Activated CD4-positive, alpha-beta memory T cell treated with anti-CD3 and anti-CD28 coated beads, Interleukin-2, amount 10 ng/mL, durations not matched to agents 7 days and 5 days (primary cell): ENCODE measurements at places on chromosomes 16 and 17.
A peak's percentile ranks its signal among the peaks of the same experiment; 100 is the strongest.

GRCh38 chr16:75097941-75098901, 18.4 kb downstream of the LDHD start:
- peak; percentile 79 for DNase-seq

- no peak for DNase-seq
These were observed 28.5 kb upstream of the MAF start for GRCh38 chr16:79628988-79629387.

GRCh38 chr17:27321372-27321771, 27.5 kb downstream of the WSB1 start:
- DNase-seq: no peak

DNA sequence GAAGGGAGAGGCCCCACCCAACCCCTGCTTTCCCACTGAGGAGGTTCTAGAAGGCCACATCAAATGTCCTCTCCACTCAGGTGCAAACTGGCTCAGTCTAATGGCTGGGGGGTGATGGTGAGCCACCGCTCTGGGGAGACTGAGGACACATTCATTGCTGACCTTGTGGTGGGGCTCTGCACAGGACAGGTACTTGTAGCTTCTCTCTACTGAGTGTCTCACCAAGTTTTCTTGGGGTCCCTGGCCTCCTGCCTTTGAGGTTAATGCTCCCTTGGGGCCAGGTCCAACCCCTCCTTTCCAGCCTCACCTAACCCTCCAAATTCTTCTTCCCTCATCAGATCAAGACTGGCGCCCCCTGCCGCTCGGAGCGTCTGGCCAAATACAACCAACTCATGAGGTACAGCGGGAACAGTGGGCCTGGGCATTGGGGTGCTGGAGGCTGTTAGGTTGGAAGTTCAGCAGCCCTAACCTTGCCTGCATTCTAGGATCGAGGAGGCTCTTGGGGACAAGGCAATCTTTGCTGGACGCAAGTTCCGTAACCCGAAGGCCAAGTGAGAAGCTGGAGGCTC, 5.7 kb downstream of the ENO3 start:
- DNase-seq: peak; percentile 60

- no peak for DNase-seq
These were observed 36.5 kb downstream of the DHX38 start for GRCh38 chr16:72129976-72130656.

GRCh38 chr16:17299790-17300189, 171.0 kb downstream of the XYLT1 start:
- DNase-seq: no peak

GRCh38 chr17:43755389-43755875, 3.2 kb downstream of the SOST start:
- peak; percentile 39 for DNase-seq

GRCh38 chr17:16943032-16943352, 28.9 kb downstream of the TNFRSF13B start:
- peak; percentile 14 for DNase-seq

DNA sequence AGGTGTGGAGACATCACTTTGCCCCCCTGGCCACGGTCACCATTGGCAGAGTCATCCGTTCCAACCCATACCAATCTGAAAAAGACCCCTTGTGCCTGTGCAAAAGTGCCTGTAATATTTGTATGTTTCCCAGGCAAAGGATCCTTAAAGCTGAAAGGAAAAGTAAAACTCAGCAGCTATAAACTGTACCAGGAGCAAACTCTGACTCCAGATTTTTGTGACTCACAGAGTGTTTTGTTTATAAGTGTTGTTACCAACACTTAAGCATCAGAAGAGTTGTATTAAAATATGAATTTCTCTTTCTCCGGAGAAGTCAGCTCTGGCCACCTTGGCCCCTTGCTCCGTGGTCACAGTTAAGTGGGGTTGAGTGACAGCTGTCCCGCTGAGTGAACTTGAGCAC, 75.9 kb downstream of the IRX6 start:
- DNase-seq: no peak

DNA sequence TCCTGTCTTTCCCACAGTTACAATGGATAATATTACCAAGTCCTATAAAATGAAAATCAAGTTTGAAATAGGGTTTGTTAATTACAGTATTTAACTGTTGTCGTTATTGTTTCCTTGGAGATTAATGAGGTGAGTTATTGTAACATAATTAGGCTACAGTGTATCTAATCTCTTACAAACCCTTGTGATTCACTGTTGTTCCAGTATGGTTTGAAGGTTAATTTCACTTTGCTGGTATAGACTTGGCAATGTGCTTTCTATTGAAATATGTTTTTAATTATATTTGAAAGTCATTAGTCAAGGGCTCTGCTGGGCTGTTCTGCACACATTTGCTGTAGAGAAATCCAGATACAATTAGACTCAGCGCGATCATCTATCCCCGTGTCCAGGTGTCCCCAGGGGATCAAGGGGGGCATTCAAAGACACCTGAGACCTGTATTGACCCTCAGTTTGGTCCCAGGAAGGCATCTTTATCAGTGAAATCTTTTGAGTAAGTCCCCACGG, 624.6 kb upstream of the EEF2KMT start:
- DNase-seq: no peak

- DNase-seq: peak; percentile 89
These were observed 79.3 kb downstream of the VMP1 start for GRCh38 chr17:59786536-59787319.

GRCh38 chr17:28544402-28545140, 7.9 kb downstream of the UNC119 start:
- no peak for DNase-seq

- peak; percentile 66 for DNase-seq
These were observed 8.1 kb upstream of the MT1E start for GRCh38 chr16:56617212-56618085.

GRCh38 chr16:81593481-81593880, 148.9 kb downstream of the CMIP start:
- no peak for DNase-seq

GRCh38 chr17:40417258-40417608, 463 bp downstream of the TOP2A start:
- DNase-seq: no peak

DNA sequence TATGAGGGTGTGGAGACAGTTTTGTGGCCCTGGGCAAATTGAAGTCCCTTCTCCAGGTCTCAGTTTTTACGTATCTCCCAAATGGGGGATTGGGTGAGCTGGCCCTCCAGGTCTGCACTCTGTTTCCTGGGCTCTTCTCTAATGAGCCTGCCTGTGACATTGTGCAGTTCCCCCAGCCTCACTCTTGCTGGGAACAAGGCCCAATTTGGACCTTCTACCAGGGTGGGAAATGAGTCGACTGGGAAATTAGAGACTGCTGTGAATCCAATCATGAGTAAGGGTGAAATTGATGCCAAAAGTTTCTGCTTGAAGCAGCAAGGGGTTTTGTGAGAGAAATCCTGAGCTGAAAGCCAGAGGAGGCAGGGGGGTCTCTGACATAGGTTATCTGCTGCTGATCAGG, 71.5 kb upstream of the KSR1 start:
- no peak for DNase-seq

DNA sequence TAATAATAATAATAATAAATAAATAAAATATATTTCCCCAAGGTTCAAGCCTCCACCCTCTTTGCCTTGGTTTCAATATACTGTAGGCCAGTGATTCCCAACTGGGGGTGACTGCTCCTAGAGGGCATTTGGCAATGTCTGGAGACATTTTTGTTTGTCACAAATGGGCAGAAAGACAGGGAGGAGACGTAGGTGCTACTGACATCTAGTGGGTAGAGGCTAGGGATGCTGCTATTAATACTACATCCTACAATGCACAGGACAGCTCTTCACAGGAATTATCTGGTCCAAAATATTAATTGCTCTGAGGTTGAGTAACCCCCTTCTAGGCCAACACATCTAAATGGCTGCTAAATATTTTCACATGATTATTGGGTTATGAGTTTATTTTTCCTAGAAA, 12.8 kb upstream of the PRR14 start:
- peak; percentile 38 for DNase-seq

DNA sequence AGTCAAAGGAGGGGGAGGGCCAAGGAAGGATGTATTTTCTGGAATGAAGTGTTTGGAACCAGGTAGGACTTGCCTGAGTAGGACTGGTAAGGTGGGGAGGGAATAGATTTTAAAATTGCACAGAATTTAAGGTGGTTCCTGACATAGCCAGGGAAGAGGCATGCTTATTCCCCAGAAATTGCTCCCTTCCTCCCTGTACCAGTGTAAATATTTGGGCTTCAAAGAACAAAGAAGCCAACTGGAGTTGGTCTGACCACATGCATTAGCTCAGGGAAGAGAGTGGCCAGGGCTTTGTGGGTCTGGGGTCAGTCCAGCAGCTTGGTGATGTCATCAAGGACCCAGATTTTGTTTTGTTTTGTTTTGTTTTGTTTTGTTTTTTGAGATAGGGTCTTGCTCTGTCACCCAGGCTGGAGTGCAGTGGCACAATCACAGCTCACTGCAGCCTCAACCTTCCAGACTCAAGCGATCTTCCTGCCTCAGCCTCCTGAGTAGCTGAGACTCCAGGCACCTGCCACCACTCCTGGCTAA, 9.3 kb upstream of the MRTFB start:
- DNase-seq: no peak

DNA sequence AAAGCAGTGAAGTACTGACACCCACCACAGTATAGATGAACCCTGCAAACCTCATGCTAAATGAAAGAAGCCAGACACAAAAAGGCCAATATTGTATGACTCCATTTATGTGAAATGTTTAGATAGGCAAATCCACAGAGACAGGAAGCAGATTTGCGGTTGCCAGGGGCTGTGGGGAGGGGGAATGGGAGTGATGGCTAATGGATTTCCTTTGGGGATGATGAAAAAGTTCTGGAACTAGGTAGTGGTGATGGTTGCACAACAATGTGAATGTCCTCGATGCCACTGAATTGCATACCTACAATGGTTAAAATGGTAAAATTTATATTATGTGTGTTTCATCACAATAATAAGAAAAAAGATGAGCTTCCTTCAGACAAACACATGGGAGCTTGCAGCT, 28.4 kb upstream of the WFIKKN2 start:
- no peak for DNase-seq

DNA sequence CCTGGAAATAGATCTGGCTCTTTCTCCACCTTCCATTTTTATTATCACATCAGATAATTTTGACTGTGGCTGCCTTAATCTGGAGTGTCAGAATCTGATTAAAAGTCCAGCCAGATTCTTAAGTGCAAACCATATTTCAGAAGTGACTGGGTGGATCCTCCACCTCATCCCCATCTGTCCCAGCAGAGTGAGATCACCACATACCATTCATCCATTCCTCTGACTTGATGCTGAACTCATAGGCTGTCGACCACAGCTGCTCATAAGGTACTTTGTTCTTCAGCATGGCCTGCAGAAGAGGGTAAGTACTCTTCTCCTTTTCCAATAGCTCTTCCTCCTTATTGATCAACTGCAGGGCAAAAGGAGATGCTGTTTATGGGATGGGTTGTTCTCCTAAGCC, 53.5 kb downstream of the DNAH3 start:
- DNase-seq: no peak

DNA sequence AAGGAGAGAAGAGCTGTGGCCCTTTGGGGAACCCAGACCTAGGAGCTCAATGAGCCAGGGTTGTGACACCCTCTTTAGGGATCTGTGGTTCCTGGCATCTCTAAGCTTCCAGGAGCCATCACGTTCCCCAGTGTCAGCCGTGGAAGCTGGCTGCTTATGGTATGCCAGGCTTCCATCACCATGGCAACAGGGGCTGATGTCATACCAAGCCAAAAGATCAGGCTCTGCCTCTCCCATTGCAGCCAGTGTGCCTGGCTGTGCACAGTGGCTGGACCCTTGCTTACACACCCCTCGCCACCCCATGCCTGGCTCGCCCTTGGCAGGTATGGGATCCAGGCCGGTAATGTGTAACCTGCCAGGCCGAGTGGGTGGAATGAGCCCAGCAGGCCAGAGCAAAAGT, 91.1 kb downstream of the SSH2 start:
- DNase-seq: no peak

DNA sequence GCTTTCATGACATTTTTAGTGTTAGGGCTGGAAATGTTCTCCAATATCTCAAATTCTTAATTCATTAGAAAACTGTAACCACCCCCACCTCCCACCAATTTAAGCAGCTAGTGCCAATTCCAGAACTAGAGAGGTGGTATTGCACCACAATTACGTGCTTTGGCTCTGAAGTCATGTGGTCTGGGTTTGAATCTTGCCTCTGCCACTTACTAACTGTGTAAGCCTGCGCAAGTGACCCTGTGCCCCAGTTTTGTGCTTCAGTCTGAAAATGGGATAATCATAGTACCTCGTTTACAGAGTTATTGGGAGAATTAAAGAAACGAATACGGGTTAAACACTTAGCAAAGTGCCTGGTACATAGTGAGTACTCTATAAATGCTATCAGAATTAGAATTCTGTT, 14.2 kb upstream of the MPHOSPH6 start:
- no peak for DNase-seq

- DNase-seq: no peak
These were observed 247.0 kb upstream of the CIBAR2 start for GRCh38 chr16:85359147-85359822.

DNA sequence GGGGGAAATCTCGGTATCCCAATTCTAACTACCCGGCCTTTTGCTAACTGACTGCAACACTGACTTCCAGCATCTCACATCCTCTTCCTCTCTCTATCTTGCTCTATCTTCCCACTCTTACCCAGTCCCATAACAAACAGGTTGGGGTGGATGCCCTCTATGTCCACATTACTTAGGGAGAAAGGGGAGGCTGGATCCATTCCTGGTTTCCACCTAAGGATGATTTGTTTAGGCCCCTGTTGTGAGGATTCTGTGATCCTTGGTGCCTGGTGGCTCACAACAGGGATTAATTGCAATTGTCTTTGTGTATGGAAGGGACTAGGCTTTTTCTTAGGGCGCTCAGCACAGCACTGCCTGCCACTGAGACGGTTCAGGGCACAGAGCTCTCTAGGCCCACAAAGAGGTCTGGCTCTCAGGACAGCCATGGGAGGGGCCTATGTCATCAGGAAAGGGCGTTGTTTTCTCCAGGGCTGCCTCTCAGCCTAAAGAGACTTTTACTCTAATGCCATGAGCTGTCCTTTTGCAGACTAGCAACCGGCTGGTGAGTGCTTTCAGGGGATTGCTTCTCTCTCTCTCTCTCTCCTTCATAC, 612.1 kb upstream of the SALL1 start:
- DNase-seq: no peak

DNA sequence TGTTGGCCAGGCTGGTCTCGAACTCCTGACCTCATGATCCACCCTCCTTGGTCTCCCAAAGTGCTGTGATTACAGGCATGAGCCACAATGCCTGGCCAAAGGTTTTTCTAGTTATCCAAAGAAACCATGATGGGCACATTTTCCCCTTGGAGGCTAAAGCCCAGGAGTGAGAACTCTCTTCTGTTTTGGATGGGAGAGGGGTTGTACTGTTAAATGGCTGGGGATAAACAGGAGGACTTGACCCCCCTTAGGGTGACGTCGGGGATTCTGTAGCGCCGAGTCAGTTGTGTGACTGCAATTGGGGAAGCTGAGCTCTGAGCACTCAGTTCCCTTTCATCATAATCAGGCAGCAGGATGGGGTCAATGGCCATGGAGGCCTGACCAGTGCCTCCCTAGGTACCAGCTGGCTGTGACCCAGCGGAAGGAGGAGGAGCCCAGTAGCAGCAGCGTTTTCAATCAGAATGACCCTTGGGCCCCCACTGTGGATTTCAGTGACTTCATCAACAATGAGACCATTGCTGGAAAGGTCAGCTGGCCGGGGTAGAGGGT, 4.1 kb downstream of the AOC3 start:
- no peak for DNase-seq
